ENCODE measurements at places on chromosomes 11 and 22.

- no peak for DNase-seq
These were observed 9.1 kb downstream of the SF1 start for GRCh38 chr11:64769283-64769682.

DNA sequence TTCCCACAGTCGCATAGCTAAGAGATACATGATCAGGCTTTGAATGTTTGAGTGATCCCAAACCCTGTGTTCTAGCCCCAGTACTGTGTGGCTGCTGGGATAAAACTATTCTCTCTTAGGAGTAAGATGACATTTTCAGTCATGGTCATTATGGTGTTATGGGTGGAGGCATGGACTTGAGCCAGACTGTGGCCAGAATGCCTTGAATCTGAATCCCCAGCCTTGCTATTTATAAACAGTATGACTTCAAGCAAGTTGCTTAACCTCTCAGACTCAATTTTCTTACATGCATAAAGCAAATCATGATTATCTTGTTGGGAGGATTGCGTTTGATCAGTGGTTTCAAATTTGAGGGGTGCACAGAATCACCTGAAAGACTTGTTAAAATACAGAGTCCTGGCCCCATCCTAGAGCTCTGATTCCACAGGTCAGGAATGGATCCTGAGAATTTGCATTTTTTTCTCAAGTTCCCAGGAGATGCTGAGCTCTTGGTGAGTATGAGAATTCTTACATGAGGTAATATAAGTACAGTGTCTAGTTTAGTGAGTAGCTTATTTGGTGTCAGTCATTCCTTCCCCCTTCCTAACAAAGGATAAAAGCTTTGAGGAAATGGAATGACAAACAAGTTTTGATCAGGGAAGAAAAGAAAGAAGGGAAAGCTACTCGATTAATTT, 571.7 kb downstream of the METTL15 start:
- DNase-seq, result no peak

DNA sequence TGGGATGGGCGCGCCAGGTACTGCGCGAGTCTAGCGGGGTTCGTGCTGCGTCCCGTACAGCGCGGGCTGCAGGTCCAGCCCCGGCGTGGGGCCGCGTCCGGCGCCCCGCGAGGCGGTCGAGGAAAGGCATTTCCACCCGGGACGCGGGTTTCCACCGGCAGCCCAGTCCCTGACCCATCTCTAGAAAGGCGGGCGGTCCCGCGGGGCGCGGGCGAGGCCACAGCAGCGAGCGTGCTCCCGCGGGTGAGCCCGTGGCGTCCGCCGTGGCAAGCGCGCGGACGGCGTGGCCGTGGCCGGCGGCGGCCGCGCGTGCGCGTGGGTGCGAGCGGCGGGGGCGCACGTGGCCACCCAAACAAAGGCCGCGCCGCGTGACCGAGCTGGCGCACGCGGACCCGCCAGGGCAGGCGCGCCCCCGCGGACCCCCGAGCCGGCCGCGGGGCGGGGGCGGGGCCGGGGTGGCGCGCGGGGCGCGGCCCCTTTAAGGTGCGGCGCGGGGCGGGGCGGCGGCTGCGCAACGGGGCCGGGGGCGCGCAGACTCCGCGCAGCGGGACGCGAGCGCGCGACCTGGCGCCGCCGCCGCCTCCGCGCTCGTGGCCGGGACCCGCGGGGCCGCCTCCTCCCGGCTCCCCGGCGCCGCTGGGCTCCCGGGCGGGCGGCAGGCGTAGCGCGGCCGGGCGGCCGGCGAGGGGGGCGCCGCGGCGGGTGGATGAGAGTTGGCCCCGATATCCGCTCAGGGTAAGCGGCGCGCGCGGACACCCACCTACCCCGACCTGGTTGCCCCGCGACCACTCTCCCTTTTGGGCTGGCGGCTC, 39.3 kb upstream of the CELSR1 start:
- DNase-seq, result no peak

DNA sequence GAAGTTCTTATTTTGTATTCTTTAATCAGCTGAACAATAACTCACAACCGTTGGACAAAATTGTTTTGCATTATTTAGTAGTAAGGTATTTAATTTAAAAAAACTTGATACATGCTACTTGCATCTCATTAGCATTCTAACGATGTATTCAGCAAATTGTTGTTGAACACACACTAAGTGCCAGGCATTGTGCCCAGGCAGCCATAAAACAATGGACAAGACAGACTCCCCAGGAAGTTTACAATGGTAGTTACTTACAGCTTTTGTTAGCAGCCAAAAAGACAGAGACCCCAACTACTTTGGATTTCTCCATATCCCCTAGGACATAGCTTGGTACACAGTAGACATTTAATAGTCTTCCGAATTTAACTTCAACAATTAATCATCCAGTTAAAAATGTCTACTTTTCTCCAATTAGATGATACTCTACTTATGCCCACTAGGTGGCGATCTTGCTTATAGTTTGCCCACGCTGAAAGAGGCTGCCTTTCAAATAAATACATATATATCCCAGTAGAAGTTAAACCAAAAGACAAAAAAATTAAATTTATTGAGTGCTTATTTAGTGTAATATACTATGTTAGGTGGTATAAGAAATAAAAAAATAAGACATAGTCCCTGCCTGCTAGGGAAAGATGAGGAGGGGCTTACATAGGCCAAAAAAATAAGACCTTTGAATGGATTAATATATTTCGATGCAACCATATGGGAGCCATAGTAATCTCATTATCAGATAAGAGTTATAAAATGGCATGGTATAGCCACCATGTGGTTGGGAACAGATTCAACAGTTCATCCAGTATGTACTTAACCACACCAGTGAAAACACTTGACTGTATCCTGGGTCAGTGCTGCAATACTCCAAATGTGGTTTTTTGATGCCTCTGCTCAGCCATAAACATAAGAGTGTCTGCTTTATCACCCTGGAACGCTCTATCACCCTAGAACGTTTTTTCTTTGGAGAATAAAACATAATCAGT, 2.0 kb upstream of the FJX1 start:
- DNase-seq, result peak; percentile 56

DNA sequence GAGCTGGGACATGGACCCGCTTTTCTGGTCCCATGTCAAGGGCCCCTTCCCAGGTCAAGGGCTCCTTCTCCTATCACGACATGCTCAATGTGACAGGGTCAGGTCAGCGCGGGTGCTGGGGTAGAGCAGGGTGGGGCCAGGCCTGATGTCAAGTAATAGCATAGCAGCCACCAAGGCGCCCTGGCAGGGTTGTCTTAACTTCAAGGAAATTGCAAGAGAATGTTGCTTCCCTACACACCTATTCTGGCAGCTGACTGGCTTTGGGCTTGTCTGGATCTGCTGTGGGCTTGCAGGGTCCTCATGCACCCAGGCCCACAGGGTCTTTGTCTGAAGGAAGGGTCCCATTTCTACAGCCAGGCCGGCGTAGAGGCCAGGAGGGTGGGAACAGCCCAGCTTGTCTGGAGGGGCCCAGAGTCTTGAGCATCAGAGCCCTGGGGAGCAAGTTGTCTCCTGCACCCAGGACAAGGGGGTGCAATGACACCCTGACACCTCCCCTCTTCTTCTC, 71.4 kb downstream of the BUD13 start:
- no peak for DNase-seq

DNA sequence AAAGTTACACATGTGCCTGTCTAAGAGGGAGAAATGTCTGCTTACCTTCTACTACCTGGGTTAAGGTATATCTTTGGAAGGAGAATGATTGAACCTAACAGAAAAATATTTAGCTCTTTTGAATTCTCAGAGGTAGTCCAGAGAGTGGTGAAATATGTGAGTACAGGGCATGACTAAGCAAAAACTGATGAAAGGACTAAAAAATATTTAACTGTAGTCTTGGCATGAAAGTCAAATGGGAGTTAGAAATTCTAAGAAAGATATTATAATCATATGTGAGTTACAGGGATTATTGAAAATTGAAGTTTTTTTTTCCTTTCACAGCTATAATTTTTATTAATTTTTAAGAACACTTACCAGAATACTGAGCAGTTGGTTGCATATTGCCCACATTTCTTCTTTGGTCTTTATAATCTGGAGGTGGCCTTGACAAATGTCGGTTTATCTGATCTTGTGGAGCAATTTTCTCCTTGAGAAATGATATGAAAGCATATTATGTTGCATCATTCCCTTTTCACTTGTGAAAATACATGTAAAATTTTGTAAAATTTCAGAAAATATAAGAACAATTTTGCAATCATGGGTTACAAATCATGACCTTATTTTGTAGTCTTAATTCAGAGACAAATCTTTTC, 61.4 kb upstream of the MTMR2 start:
- DNase-seq, result no peak

DNA sequence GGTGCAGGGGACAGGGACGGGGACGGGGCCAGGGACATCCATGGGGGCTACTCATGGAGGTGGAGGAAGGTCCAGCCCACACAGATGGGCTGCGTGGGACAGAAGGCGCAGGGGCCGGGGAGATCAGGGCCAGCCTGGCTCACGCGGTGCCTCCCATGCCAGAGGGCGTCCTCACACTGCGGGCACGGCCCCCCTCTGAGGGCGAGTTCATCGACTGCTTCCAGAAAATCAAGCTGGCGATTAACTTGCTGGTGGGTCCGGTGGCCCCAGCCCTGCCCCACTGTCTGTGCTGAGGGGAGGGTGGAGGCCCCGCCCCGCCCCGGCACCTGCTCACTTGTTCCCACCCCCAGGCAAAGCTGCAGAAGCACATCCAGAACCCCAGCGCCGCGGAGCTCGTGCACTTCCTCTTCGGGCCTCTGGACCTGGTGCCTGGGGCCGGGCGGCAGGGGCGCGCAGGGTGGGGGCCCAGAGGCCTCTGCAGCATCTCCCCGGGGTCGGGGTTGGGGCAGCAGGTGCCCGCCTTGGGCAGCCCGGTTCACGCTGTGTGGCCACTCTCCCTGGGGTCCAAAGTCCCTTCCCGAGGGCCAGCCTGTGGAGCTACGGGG, 15.8 kb downstream of the EPS8L2 start:
- DNase-seq, result no peak

DNA sequence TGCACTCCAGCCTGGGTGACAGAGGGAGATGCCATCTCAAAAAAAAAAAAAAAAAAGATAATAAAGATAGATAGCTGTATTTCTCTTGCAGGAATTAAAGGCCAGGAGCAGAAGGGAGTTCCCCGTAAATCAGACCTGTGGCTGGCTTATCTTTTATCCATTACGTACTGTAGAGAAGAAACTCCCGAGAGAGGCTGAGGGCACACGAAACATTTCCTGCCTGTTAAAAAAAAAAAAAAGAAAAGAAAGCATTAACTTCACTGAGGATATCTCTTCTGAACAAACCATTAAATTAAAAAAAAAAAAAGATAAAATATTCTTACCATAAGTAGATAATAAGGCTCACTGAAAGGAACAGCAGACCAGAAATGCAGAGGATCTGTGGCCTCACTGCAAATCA, 22.5 kb downstream of the P4HA3 start:
- no peak for DNase-seq

GRCh38 chr22:24578355-24579257, 14.3 kb downstream of the LRRC75B start:
- peak; percentile 31 for DNase-seq

GRCh38 chr11:6962141-6962540, 35.9 kb downstream of the ZNF215 start:
- DNase-seq, result no peak

GRCh38 chr11:61080986-61081590, 21.2 kb upstream of the CD5 start:
- DNase-seq, result no peak

- no peak for DNase-seq
These were observed 7.6 kb downstream of the LRRC51 start for GRCh38 chr11:72088076-72088808.

- DNase-seq, result no peak
These were observed 38.4 kb upstream of the THY1 start for GRCh38 chr11:119461229-119461963.

- no peak for DNase-seq
These were observed 64.8 kb upstream of the FAR1 start for GRCh38 chr11:13603661-13604060.

GRCh38 chr11:94895451-94895850, 77.9 kb downstream of the CWC15 start:
- DNase-seq, result no peak

DNA sequence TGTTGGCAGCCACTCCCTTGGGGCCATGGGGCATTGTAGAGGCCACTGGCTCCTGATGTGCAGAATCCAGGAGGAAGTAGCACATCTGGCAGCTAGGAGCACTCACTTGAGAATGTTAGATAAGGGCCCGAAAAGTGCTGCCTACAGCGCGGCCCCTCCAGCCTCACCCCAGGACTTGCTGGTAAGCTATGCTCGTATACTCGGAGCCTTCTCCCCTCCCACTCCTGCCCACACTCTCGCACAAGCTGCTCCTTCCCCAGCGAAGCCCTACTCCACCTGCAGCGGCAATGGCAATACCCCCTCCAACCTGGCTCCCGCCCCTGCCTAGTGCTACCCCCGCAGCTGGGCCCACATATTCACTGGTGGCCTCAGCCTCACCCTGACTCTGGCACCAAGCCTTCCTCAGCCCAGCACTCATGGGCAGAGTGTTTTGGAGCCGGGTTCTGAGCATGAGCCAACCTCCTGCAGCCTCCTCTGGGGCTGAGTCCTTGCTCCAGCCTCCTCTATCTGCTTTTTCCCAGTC, 47.7 kb downstream of the PDE2A start:
- no peak for DNase-seq

- no peak for DNase-seq
These were observed 18.0 kb upstream of the JHY start for GRCh38 chr11:122864386-122865115.

- DNase-seq, result no peak
These were observed 691.6 kb downstream of the NTM start for GRCh38 chr11:132062031-132062430.

- DNase-seq, result no peak
These were observed 128.7 kb downstream of the MPPED1 start for GRCh38 chr22:43540529-43540923.

- DNase-seq, result no peak
These were observed 72.2 kb downstream of the RBMXL2 start for GRCh38 chr11:7160814-7161489.

DNA sequence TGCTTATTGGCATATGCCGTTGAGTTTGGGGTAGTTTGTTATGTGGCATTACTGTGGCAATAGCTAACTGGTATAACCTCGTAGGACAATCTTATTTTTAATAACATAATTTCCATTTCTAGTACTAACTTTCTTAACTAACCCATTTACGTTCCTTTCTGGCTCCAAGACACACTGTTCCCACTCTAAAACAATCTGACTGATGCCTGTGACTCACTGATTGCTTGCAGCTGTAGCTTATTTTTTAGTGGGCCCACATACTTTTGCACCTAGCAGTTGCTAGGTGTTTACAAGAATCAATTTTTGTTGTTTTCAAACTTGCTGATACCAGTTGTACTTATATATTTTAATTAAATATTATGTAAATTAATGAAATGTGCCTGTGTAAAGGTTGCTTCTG, 52.2 kb downstream of the FAT3 start:
- no peak for DNase-seq

DNA sequence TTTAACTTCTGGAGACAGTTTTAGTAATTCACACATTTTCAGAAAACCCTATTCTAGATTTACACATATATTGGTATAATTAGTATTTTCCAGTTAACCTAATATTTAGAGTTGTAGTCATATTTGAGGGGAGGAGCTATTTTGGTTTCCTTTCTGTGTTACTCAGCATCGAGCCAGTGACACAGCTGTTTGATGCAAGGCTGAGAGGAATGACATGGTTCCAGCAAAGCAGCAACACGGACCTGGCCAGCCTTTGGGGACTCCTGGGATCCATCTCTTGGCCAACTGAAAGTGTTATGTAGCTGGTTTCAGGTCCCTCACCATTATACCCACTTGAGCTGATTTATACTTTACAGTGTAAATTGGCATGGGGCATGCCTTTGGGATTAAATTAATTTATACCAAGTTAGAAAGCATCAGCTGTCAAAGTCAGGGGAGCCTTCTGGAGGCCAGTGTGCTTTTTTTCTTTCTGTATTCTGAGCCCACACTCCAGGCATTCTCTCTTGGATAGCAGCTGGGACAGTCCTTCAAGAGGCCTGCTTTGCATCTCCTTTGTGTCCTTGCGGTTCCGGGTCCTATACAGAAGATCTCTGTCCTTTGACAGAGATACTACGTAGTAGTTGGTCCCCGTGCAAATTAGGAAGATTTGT, 91.3 kb upstream of the SLC25A18 start:
- no peak for DNase-seq

Data from renal pelvis (tissue), 12 donors.